CD4-positive, alpha-beta T cell treated with Interferon alpha-2 for 1 hour (primary cell): ENCODE measurements at places on chromosomes 1 and 21.

DNA sequence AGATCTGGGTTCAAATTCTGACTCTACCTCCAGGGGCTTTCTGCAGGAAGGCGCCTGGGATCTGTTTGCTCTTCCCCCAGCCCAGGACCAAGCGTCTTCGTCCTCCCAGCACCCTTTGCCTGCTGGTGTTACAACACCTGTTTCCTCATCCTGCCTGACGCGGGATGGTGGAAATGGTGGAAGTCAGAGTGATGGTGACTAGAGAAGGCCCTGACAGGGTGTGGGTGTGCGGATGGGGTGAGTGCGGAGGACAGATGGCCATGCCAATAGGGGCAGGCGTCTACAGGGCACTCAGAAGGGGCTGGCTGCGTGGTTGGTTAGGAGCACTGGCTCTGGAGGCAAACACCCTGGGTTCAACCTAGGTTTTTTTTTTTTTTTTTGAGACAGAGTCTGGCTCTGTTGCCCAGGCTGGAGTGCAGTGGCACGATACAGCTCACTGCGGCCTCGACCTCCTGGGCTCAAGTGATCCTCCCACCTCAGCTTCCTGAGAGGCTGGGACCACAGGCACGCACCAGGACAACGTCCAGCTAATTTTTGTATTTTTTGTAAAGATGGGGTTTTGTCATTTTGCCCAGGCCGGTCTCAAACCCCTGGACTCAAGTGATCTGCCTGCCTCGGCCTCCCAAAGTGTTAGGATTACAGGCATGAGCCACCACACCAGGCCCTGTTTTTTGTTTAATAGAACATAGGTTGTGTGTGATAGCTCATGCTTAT is 1.5 kb downstream of the THEMIS2 start:
- peak; percentile 34 for DNase-seq

GRCh38 chr1:18419845-18420184 is 60.9 kb upstream of the KLHDC7A start:
- no peak for DNase-seq

GRCh38 chr1:172289448-172289847 is 131.0 kb upstream of the C1orf105 start:
- no peak for DNase-seq

DNA sequence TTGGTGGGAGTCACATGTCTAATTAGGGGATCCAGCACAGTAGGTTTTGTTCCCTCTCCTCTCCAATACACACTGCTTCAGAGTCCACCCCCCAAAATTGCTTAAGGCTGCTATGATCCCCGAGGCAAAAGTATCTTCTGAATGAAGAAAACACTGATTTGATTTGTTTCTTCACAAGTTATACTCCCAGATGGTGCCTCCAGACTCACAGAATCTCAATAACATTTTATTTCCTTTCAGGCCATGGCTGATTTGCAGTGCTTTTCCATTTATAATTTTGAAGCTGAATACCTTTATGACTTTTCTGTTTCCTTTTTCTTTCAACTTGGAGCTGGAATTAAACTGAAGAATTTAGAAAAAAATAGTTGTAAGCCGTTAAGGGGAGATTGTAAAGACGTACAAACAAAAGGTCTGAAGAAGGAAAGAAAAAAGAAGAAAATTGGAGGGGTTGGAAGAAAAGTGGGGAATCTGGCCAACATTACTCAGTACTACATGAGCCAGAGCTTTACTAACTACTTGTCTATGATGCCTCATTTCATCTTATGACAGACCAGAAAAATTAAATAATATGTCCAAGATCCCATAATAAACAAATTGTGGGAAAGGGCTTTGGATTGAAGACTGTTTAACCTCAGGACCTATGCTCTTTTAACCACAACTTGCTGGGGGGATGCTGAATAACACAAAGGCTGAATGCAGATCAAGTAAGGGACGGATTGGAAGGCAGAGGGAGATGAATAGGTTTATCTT is 75.9 kb downstream of the NUF2 start:
- DNase-seq, result no peak

- DNase-seq, result no peak
Measured at GRCh38 chr1:205312866-205313562, 8.5 kb downstream of the NUAK2 start.

DNA sequence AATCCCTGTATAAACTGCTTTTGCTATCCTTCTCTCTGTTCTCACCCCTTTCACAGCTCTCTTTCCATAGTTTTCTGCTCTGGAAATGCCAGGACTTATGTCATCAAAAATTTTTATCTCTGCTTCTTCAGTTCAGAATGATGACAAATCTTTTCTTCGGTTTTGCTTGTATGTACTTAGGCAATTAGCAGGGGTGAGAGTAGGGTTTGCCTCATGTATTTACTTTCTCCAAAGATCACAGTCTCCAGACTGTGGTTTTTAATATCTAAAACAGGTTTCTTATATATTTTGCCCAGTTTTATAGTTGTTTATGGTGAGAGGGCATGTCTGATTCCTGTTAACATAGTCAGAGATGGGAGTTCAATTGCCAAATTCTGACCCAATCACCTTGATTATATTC is 235.4 kb upstream of the LYPLAL1 start:
- DNase-seq, result no peak

DNA sequence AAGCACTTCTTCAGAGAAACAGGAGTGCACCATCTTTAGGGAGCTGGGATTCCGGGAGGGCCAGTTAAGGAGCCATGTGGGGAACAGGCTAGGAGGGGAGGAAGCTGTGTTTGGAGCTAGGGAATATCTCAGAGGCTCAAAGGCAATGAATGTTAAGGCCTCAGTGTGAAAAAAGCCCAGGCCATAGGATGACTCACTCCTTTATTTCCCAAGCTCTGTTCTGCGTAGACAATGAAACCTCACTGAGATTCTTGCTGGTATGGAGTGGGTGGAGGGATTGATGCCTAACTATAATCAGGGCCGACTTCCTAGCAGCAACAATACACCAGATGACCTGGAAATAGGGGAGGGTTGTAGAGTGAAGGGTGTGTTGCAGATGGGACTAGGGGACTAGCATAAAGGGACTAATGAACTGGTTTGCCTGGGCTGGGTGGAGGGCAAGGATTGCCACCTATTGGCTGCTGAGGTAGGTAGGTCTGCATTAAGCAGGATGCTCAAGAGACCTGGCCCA is 2.1 kb downstream of the GNAT2 start:
- DNase-seq, result peak; percentile 41
